ENCODE measurements at places on chromosomes 12 and 14.
A peak's percentile ranks its signal among the peaks of the same experiment; 100 is the strongest.

- DNase-seq, result no peak
These were observed 64.2 kb downstream of the LLPH start for GRCh38 chr12:66066137-66066928.

GRCh38 chr12:83199069-83199468 is 512.4 kb downstream of the TMTC2 start:
- DNase-seq, result no peak

GRCh38 chr14:63737582-63738006 is 9.7 kb upstream of the SGPP1 start:
- no peak for DNase-seq

DNA sequence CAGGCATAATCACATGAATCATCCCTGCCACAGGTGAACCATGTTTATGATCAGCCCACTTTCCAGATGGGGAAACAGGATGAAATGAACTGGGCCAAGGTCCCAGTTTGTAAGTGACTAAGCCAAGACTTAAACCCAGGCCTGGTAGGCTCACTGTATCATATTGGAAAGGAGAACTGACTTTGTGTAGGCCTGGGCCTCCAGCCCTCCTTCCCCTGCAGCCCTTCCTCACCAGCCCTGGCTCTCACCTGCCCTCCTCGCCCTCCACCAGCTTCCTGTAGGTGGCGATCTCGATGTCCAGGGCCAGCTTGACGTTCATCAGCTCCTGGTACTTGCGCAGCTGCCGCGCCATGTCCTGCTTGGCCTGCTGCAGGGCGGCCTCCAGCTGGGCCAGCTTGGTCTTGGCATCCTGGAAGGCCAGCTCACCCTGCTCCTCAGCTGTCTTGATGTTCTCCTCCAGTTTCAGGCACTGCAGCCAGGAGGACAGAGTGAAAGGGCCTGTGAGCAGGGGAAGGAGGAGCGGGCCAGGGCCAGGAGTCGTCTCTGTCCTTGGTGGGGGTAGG is 19.8 kb downstream of the KRT80 start:
- DNase-seq, result no peak

- DNase-seq, result no peak
These were observed 22.9 kb downstream of the IRF2BPL start for GRCh38 chr14:77005559-77005958.

DNA sequence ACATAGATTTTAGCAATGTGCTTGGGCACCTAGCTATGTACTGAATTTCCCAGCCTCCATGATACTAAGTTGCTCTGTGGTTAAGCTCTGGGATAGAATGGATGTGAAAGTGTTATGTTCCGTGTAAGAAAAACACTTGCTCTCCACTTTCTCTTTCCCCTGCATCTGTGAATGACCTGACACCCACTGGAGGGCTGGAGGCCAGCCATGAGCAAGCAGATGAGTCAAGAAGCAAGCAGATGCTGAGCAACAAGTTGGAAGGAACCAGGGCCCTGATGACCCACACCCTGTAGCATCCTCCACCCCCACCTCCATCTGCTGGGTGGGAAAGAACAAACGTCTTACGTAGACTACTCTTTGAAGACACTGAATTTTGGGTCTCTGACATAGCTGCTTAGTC is 56.6 kb downstream of the EID3 start:
- no peak for DNase-seq

DNA sequence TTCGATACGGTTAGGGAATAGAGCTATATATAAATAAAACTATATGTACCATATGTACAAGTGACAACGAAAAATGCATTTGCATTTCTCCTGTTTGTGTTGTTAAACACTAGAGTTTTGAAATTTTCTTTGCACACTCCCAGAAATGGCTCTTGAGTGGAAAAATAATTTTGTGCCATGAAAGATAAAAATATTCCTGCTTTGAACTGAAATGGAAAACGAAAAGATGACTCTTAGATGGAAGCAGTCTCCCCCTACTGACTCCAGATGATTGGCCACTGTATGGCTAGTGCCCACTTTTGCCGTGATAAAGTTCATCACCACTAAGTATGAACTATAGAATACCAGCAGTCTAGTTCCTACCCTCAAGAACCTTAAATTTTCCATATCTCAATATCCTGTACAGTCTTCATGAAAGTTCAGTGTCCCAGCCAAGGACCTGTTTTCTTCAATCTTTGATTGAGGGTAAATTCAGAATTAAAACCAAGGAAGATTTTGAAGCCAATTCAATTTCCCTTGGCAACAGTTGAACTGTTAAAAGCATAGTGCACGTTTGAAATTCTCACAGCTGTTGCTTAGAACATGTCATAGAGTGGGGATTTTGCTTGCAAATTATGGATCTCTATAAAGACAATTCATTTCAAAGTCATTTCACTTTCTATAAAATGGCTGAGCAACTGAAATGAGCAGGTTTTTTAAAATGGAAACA is 1.6 kb upstream of the PPP2R5E start:
- no peak for DNase-seq

GRCh38 chr12:107543416-107543815 is 142.2 kb upstream of the PWP1 start:
- DNase-seq, result no peak

DNA sequence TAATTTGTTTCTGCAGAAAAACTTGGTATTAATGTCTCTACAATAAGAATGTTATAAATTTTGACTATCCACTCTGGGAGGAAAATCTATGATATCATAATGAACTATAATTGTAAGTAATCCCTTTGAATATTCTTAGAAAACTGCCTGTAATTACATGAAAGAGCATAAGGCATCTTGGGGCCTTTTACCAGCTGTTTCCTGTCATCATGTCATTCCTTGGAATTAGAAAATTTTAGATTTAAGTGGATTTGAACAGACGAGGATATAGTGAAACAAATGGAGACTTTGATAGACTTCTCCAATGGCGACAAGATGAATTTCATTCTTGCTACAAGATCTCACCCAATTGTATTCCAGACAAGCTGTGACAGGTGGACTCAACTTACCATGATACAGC is 423.4 kb upstream of the FLRT2 start:
- DNase-seq, result no peak

- DNase-seq, result no peak
These were observed 11.3 kb downstream of the SOCS2 start for GRCh38 chr12:93583627-93584392.

- peak; percentile 23 for DNase-seq
These were observed 30.4 kb downstream of the RAP1B start for GRCh38 chr12:68641138-68641537.

GRCh38 chr12:72315858-72316257 is 43.7 kb downstream of the TRHDE start:
- no peak for DNase-seq

DNA sequence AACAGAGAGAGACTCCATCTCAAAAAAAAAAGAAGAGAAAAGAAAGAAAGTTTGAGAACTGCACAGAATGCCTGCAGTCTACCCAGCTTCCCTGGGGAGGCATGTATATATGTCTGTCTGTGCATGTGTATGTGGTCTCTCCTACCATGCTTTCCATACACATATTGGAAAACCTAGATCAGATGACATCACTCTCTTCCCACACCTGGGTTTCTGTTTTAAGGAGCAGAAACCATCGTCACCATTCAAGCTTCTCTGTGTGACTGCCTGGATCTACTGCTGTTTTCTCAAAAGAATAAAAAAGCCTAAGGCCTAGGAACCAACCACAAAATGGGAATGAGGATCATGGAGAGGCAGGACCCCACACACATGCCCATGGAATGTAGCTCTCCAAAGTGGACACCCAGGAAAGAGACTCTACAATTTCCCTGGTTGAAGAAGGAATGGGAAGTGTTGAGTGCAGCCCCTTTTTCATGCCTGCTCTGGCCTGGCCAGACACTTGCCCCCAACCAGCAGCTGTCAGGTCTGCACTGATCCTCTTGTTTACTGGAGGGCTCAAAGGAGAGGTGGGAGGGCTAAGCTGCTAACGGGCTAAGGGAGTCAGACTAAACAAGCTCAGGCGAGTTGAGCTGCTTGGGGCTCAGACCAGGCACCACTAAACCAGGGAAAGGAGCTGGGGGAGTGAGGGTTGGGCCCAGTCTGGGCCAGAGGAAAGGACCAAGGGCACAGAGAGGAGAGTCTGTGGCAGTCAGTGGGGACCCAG is 7.7 kb upstream of the PCK2 start:
- no peak for DNase-seq
